ENCODE measurements at places on chromosomes 2 and 18. TPM values are rescaled to one million over a fixed set of nuclear protein-coding genes. Genes with fewer than 3 reads are reported as not detected.

GRCh38 chr18:37430357-37431076 lies 135.1 kb downstream of the CELF4 start:
- DNase-seq, result peak; percentile 83

DNA sequence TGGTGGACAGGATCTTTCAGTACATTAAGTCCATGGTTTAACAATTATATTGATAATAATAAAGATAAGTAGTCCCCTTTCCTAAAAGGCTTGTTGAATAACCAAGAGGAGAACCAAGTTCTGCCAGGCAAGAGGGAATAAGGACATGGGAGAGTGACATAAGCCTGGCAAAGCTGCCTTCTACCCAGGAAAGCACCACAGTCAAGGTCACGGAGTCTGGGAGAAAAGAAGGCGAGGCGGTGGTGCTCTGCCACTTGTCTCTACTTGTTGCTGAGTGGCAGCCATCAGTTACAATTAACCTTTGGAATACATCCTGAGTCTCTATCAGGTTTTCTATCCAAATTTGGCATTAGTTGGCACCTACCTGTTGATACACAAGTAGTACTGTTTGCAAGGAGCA lies 101.7 kb upstream of the GATA6 start:
- DNase-seq, result no peak

- no peak for DNase-seq
Observed at GRCh38 chr2:68726608-68727367, 7.8 kb upstream of the ARHGAP25 start.

GRCh38 chr2:7508296-7508943 lies 591.2 kb downstream of the RNF144A start:
- DNase-seq, result no peak

GRCh38 chr2:223734346-223734745 lies 103.0 kb downstream of the AP1S3 start:
- no peak for DNase-seq

DNA sequence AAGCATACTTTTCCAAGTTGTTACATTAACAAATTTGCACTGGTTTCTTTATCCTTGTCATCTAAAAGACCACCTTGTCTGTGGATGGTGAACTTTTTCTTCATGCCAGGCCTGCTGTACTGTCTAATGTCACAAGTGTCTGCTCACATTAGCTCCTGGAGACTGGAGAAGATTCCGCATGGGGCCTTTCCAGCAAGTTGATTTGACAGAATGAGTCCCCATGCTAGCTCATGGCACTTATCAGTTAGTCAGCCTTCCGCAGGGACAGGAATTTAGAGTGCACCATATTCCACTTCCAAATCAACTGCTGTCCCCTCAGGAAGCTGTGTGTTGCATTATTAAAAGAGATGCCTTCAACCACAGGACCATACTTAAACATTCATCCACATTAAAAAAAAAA lies 41.4 kb upstream of the LRPPRC start:
- DNase-seq, result no peak

DNA sequence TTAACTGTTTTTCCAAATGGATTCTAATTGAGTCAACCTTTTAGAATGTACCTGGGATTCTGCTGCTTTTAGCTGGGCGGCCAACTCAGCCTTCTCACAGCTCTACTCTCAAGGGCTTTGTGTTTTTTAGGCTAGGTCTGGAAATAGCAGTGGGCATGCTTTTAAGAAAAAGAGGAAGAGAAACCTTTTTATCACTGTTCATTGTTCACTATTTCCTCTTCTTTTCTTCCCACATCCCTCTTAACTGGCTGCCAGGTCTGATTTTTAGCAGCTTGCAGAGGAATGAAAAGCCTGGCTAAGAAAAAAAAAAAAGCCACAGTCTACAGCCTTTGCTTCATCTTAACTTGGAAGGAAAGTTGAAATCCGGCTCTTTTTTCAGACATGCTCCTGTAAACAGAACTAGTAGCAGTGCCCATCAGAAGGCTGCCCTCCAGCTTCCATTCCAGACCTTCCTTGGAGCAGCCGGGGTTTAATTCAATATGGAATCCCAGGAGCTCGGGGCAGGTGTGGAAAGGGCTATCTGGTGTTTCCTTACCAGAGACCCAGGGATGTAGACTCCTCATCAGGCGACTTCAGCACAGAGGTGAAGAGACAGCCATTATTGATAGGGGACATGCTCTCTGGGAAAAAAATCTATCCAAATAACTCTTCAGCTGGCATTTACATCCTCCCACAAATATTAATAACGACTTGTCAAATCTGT lies 230.7 kb downstream of the MYO3B start:
- peak; percentile 49 for DNase-seq

DNA sequence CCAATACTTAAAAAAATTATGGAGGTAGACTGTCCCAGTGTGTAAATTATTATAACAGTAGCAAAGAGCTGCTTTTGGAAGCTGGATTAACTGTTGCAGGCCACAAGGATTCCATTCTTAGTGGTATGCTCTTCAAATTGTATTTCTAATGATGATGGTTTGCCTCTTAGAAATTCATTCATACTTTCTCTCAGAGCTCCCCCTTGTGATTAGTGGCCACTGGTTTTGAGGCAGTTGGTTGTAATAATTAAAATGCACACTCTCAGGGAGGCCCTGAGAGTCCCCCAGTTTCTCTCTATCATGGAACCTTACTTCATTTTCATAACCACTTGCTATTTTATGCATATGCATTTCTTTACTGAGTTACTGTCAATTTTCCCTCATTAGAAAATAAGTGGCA lies 122.5 kb downstream of the PLA2R1 start:
- DNase-seq, result no peak

DNA sequence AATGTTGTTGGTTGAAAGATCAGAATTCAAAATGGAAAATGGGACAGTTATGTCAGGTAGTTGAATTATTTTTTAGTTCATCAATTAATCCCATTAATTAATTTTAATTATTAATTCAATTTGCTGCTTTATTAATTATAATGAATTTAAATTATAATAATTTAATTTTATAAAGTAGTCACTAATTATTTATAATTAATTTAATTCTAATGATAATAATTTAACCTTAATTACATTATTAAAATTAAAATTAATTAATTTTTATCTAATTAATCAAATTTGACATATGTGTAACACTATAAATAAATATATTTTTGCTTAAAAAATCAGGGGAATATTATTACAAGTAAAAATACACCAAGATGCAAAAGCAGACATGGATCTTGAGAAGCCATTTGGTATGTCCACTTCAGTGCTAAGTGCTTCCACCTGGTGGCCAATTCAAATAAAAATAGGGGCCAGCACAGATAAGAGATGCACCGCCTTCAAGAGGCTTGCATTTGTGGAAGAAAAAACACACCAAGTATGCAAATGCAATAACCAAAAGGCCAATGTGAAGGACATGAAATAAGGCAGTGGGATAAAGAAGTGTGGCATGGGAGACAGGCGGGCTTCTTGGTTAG lies 73.2 kb downstream of the MBP start:
- peak; percentile 56 for DNase-seq

- no peak for DNase-seq
Observed at GRCh38 chr2:181841079-181841478, 50.5 kb upstream of the ITPRID2 start.

DNA sequence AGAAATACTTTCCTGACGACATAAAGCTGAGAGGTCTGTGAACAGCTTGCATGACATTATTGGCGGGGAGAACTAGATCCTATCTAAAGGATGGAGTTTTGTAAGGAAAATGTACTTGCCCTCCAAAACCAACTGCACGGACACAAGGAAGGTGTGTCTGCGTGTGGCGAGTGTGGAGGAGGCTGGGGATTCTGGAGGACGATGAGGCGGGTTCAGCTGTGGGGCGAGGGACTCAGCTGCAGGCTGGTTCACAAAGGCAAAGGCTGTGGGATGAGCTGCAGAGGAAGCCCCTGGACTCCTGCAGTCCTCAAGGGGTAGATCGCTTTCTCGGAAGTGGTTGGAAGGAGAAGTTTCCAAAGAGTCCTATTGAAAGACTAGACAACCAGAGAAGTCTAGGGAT lies 48.2 kb downstream of the ACKR3 start:
- no peak for DNase-seq

GRCh38 chr18:9616049-9616448 lies 1.7 kb upstream of the PPP4R1 start:
- no peak for DNase-seq

DNA sequence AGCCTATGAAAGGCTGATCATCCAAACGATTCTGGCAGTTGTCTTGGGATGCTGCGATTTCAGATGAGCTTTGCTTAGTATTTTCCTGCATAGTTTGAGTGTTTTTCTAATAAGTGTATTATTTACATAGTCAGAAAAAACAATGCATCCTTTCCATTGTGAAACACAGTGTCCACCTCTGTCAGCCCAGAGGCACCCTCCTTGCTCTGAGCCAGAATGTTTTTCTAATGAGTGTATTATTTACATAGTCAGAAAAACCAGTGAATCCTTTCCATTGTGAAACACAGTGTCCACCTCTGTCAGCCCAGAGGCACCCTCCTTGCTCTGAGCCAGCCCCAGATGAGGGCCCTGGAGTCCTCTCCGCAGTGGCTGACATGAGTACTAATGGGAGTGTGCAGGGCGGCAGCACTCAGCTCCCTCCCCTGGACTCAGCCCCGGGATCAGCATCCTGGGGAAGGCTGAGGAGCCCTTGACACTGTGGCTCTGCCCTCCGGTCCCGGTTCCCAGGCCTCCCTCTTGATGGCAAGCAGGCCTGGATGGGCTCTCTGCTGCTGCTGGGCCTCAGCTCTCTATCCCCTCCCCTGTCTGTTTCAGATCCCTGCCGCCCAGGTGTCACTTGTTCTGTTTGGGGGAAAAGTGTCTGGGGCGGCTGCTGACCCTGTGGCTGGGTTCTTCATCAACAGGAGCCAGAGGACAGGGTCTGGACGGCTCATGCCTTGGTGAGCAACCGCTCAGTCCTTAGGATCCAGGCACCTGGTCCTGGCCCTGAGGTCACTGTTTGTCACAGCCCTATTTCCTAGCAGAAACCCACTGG lies 5.9 kb downstream of the MFSD2B start:
- DNase-seq, result no peak

DNA sequence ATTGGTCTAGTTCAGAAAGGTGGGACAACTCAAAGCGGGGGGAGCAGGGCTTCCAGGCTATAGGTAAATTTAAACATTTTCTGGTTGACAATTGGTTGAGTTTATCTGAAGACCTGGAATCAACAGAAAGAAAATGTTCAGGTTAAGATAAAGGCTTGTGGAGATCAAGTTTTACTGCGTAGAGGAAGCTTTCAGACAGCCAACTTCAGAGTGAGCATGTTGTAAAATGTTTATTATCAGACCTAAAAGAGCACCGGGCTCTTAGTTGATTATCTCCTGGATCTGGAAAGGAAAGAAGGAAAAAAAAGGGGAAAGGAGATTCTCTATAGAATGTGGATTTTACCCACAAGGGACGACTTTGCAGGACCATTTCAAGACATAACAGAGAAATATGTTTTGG lies 227.0 kb upstream of the SH3BP4 start:
- no peak for DNase-seq

DNA sequence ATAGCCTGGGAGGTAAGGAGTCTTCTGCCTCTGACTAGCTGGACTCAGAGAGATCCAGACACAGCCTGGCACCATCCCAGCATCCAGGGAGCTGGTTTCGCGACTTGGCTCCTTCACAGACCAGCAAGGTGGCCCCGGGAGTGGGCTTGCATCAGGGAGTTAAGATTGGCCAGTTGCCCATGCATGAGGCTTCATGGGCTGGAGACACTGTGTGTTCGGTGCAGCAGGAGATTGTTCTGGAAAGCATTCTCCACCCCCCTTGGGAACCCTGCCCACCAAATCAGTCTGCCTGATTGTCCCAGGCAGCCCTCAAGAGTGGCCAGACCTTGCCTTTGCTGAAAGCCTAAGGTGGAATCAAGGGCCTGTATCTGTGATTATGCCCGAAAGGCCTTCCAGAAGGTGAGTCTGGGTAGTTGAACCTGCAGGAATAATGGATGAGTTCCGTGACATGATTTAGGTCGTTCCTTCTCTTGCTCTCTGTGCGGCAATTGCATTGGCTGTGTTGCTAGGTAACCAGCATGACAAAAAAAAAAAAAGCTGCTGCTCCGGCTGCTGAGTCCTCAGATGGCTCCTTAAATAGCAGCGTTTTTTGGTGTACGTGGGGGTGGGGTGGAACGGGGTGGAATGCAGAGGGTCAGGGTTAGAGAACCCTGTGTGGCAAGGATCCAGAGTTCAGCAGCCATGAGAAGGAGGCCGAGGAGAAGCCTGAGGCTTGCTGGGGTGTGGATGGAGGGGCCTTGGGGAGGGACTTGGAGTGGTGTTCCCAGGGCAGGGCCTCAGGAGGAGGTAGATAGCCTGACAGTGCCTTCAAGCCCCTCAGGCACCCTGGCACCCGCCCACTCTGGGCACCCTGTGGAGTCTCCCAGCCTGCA lies 93.0 kb upstream of the MCFD2 start:
- peak; percentile 49 for DNase-seq

GRCh38 chr2:146414456-146414855 lies 1430.4 kb upstream of the ACVR2A start:
- no peak for DNase-seq

DNA sequence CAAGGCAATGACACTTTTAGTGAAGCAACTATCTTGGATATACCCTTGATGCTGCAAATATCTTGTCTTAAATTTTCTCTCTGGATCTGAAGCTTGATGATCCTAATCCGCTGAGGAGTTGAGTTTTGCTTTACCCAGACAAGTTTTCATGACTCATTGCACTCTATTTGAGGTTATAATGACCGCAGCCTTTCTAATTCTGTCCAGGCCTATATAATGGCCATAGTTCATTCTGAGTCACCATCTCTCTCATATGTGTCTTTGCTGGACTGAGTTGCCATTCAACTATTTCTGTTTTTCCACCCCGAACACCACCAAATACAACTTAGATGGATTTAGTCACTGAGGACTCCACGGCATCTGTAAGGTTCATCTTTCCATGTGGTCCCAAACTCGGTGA lies 802.1 kb upstream of the FAM98A start:
- DNase-seq, result no peak

- DNase-seq, result no peak
Observed at GRCh38 chr2:235607546-235608199, 113.8 kb downstream of the AGAP1 start.

GRCh38 chr18:33837191-33837590 lies 259.2 kb downstream of the ASXL3 start:
- DNase-seq, result no peak

- DNase-seq, result no peak
Observed at GRCh38 chr2:239564587-239564986, 163.8 kb upstream of the HDAC4 start.

TMEM237 gene
- total RNA-seq, result 37.7 TPM

DPP4 gene
- 2.8 TPM for total RNA-seq

NTSR2 gene
- total RNA-seq, result not detected

FER1L5 gene
- 1.2 TPM for total RNA-seq

CYP27A1 gene
- 3.1 TPM for total RNA-seq

ZNF142 gene
- total RNA-seq, result 43.4 TPM

HOXD12 gene
- total RNA-seq, result not detected

FSIP2 gene
- total RNA-seq, result 1.8 TPM

PKDCC gene
- total RNA-seq, result 134 TPM

RBFA gene
- 42.5 TPM for total RNA-seq

TXNDC2 gene
- 0.28 TPM for total RNA-seq

Measured in H9 (cell line).